Head of caudate nucleus (tissue), 42 donors: ENCODE measurements at places on chromosomes 1 and 21.
A peak's percentile ranks its signal among the peaks of the same experiment; 100 is the strongest.

- DNase-seq = no peak
These were observed 298.7 kb downstream of the NTNG1 start for GRCh38 chr1:107439567-107439966.

DNA sequence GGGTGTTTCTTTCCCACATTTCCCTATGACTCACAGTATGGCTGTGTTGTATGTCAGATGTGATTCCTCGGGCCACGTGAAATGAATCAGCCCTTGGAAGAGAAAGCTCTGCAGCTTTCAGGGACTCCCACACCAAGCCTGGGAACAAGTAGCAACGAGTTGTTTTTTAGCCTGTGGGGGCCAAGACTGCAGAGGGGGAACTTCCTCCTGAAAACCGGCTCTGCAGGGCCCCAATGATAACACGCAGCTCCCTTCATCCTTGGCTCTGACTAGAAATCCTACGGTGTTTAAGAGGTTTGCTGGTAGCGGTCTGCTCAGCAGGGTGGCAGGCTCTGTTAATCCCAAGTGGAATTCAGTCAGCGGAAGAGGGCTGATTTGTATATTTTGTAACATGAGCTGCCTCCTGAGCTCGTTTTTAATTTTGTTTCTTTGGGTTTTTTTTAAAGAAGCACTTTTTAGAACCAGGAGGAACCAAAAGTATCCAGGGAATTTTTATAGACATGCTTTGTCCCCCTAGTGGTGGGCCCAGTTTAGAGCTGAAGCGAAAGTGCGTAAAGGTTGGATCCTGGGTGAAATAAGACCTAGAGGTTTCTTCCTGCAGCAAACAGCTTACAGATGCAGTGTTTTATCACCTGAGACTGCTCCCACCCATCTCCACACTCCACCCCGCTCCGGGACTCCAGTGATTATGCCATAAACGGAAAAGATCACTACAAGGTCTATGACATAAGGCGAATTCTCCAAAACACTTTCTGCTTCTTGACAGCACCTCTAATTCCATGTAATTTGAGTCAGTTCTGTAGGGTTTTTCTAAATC lies 48.8 kb downstream of the LAMC2 start:
- peak; percentile 90 for DNase-seq

GRCh38 chr1:207345644-207346477 lies 24.4 kb downstream of the CD55 start:
- DNase-seq = no peak

GRCh38 chr1:65497256-65497830 lies 76.9 kb downstream of the LEPR start:
- DNase-seq = no peak

DNA sequence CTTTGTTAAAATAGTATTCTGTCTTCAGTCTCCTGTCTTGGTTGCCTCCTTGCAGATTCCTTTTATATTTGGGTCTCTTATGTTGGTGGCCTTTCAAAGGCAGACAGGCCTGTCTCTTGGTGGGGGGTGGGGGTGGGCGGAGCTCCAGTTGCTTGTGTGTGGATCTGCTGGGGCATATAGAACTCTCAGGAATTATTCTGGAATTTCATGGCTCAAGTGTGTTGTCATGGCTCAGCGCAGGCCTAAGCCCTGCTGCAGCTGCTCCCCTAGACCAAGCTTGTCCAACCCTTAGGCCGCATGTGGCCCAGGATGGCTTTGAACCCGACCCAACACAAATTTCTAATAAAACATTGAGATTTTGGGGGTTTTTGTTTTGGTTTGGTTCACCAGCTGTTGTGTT lies 8.0 kb downstream of the C1orf35 start:
- DNase-seq = no peak

DNA sequence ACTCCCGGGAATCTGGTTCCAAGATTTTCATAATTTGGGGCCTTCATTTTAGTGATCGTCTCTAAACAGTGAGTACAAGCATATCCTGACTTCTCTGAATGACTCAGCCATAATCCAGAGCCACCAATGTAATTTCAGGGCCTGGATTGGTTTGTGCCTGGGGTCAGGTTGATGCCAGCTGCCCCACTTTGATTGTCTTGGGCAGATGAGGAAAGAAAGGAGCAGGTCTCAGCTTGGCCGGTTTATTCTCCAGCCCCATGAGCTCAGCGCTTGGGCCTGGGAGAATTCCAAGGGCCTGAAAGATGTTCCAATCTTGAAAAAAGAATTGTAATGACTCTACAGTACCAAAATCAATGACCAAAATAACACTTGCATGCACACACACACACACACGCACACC lies 71.2 kb upstream of the ECE1 start:
- no peak for DNase-seq

DNA sequence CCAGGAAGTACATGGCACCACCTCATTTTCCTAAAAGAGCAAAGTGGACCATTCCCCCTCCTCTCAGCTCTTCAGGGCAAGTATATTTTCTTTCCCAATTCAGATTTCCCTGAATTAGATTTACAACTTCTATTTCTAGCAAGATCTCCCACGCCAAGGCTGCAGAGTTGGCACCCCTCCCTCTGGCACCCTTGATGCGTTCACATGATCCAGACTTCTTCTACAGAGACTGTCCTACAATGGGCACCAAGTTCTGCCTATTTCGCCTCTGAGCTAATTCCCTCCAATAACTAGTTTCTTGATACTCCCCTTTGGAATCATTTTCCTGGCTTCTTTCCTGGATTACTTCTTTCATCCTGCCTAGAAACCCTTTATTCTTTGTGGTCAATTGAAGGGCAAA lies 122.0 kb downstream of the CDC7 start:
- DNase-seq = peak; percentile 40

GRCh38 chr1:41226815-41227434 lies 15.2 kb downstream of the SCMH1 start:
- DNase-seq = no peak

GRCh38 chr21:41375875-41376274 lies 14.0 kb downstream of the MX2 start:
- no peak for DNase-seq

DNA sequence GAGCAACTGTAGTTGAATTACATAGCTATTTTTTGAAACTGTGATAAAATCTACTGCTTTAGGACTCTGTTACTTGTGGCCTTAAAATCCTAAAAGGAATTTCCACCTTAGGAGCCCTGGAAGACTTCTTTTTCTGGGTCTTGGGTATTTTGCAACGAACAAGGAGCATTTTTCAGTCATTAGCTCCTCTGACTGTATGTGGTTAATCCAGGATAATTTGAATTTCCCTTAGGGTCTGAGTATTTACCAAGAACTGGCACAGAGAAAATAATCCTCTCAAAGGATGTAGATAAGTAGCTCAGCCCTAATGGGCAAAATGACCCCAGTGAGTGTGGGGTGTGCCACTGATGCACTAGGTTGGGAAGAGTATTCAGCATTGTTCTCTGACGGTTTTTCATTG lies 170.4 kb downstream of the VAV3 start:
- no peak for DNase-seq

DNA sequence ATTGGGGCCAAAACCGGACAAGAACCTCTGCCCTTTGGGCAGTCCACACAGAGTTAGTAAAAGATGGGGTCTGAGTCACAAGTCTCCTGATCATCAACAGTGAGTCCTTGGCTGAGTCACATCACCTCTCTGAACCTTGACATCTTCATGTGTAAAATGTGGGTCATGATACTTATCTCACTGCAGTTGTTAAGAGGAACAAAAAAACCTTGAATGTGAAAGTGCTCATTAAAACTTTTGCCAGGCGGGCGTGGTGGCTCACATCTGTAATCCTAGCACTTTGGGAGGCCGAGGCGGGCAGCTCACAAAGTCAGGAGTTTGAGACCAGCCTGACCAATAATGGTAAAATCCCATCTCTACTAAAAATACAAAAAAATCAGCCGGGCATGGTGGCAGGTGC lies 15.7 kb downstream of the S100A16 start:
- DNase-seq = no peak

DNA sequence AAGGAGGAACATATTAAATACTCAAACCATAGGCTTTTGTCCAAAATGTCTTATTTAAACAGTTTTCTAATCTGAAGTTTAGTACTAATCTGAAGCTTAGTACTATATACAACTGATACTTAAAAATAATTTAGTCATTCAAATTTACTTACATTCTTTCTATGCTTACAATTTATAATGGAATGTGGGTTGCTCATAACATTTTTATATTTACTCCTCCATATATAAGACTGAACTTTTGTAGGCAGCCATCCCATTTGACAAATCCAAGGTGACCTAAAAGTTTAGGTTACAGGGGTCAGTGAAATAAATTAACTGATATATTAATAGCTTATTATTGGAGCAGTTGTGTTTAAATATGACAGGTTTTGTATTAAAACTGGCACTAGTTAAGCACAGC lies 570.6 kb downstream of the DPYD start:
- no peak for DNase-seq

- DNase-seq = no peak
These were observed 24.1 kb upstream of the PLA2G4A start for GRCh38 chr1:186804679-186805078.

DNA sequence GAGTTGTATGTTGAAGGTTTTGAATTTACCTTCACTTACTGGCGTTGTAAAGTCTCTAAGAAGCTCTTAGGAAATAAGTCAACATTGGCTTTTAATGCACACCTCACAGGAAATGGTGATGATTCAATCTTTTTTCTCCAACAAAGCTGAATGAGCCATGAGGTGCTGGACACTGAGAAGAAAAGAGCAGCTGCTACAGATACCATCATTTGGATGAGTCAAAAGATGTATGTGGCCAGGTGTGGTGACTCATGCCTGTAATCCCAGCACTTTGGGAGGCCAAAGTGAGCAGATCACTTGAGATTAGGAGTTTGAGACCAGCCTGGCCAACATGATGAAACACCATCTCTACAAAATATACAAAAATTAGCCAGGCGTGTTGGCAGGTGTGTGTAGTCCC lies 3.3 kb upstream of the IL23R start:
- no peak for DNase-seq

GRCh38 chr1:212737559-212737958 lies 37.9 kb upstream of the BATF3 start:
- DNase-seq = no peak

DNA sequence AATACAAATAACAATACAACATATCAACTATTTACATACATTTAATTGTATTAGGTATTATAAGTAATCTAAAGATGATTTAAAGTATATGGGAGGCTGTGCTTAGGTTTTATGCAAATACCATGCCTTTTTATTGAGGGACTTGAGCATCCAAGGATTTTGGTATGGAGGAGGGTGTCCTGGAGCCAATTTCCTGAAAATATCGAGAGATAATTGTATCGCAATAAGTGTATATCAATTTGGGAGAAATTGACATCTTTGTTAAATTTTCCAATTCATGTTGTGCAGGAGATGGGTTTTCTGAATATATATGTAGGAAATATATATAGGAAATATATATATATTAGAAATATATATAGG lies 63.5 kb downstream of the ATP1A1 start:
- no peak for DNase-seq

- no peak for DNase-seq
These were observed 72.9 kb downstream of the SYT6 start for GRCh38 chr1:114080511-114081436.

DNA sequence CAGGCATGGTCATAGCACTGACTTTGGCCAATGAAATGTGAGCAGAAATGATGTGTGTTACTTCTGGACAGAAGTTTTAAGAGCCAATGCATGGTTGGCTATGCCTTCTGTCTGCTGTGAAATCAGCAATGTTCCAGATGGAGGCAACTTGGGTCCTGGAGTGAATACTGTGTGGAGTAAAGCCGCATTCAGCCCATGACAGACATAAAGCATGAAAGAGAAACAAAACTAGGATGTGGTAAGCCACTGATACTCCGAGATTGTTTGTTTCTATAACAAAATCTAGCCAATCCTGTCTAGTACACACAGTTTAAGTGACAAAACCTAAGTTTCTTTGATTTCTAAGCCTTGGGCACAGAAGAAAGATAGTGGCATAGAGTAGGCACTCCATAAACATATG lies 47.1 kb upstream of the ARHGAP29 start:
- no peak for DNase-seq

GRCh38 chr1:2210084-2210653 lies 15.6 kb upstream of the FAAP20 start:
- no peak for DNase-seq

DNA sequence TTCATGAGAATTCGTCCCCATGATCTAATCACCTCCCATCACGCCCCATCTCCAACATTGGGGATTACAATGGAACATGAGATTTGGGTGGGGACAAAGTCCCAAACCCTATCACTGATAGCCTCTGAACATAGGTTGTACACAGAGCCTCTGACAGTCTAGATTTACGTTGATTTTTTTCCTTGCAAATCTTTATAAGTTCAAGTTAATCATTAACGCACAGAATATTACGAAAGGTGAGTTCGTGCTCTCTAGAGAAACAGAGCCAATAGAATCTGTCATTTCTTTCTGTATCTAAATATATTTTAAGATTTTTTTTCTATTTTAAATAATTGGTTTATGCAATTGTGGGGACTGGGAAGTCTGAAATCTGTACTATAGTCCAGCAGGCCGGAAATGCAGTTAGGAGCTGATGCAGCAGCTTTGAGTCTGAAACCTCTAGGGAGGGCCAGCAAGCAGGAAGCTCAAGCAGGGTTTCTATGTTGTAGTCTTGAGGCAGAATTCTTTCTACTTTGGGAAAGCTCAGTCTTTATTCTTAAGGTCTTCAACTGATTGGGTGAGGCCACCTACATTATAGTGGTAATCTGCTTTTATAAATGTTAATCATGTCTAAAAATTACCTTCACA lies 61.0 kb downstream of the SELENOF start:
- DNase-seq = no peak

- DNase-seq = no peak
These were observed 44.4 kb downstream of the CACHD1 start for GRCh38 chr1:64514197-64514765.

- DNase-seq = no peak
These were observed 28.5 kb upstream of the CADM3 start for GRCh38 chr1:159142726-159143510.

DNA sequence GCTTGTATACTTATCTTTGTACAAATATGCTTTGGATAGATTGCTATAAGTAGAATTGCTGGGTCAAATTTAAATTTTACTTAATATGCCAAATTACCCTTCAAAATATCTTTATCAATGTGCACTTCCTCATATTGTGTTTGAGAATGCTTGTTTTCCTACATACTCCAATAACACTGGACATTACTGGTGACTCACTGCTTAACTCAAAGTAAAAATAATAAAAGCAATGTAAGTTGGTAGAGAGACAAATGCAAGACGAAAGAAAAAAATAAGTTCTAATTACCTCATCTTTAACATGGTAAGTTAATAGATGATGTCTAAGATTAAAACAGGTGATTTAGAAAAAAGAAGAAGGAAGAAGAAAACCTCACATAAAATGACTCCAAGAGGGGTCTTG lies 7.9 kb upstream of the SH3GLB1 start:
- DNase-seq = no peak

- DNase-seq = no peak
These were observed 217.8 kb upstream of the ZRANB2 start for GRCh38 chr1:71298633-71299032.

GRCh38 chr1:2314803-2315673 lies 76.3 kb downstream of the MORN1 start:
- DNase-seq = peak; percentile 46

GRCh38 chr1:168082008-168082876 lies 54.5 kb downstream of the GPR161 start:
- peak; percentile 80 for DNase-seq
